ENCODE measurements at places on chromosomes 13 and 19.

- no peak for DNase-seq
Measured at GRCh38 chr19:3838661-3839060, 30.2 kb downstream of the ZFR2 start.

- no peak for DNase-seq
Measured at GRCh38 chr19:33804021-33804799, 7.5 kb downstream of the KCTD15 start.

DNA sequence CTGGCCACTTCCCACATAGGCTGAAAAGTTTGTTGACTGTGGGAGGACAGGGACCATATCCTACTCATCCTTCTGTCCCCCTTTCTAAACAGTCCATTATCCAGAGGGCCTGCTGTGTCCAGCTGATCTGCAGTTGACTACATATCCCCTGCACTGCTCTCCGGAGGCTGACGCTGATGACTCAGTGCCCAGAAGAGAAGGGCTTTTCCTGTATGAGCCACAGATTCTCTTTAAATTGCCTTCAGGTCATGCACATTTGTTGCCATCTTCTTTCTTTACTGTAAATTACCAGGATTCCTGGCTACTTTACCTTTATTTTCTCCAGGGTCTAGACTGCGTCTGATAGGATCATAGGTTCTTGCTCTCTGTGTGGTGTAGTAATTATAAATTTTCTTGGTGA lies 125.2 kb downstream of the LACC1 start:
- no peak for DNase-seq

DNA sequence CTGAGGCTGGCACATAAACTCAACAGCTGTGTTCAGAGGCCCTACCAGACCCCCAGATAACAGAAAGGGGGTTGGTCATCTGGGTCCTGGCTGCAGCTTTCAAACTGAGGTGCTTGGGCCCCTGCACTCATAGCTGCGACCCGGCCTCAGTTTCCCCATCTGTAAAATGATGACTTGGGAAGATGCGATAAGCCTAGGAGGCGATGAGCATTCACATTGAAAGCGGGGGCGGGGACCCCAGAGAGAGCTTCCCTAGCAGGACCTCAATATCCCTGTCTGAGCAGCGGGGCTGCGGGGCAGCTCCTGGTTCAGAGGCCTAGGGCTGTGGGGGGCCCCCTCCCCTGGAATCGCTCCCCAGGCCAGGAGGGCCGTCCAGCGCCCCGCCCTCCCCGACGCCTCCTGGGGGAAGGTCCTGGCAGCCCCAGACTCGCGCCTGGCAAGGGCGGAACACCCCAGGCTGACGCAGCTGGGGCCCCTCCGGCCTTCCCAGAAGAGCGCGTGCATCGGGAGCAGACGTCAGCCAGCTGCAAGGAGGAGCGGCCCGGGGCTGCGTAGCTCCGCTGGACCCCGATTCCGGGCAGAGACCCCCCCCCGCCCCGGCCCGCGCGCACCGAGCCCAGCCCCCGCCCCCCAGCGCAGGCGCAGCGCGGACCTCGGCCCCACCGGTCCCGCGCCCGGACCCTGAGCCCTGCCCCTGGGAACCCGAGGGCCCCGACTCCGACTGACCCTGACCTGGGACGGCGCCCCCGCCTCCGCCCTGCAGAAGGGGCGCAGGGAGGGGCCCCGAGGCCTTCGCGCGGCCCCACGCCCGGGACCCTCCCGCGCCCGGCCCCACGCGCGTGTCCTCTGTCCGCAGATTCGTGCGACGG lies 3.5 kb downstream of the FSTL3 start:
- DNase-seq = no peak

GRCh38 chr19:38204728-38205127 lies 19.3 kb downstream of the DPF1 start:
- DNase-seq = no peak

GRCh38 chr13:50891206-50891605 lies 18.4 kb upstream of the RNASEH2B start:
- DNase-seq = no peak

GRCh38 chr19:49843265-49843664 lies 7.7 kb upstream of the PTOV1 start:
- no peak for DNase-seq

DNA sequence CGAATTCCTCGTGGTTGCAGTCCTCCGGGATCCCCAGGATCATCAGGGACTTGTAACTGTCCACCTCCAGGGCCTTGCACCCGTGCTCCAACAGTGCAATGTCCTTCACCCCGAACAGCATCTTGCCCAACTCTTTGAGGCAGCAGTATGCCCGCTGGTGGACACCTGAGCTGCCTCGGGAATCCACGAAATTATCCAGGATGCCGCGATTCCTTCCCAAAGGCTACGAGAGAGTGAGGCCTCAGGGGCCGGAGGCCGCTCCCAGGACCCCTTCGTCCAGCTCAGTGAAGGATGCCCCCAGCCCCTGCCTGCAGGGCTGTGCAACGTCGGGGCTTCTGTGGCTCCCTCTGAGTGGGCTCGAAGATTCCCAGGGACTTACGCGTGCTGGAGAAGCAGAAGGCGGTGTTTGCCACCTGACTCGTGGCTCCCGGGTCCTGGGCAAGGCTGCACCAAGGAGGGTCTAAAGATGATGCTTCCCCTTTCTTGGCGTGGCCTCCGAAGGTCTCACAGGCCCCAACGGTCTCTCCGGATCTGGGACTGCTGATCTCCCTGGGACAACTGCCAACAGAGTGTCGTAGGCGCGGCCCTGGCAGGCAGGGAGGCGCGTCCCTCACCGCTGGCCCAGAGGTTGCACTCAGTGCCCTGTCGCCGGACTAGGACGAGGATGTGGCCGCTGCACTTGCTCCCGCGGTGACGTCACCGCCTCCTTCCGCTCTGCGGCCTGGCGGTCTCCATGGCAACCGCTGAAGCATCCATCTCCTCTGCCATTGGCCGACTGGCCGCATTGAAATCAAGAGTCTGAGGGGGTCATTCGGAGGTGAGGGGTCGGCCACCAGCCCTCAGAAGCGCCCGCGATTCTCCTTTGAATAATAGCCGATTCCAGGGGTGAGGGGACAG lies at the start of gene PNMA8C:
PNMA8C (minus strand) TSS at position 698 of the 897 bp plus-strand sequence; CDS start at position 121, 577 bp downstream.
- peak; percentile 43 for DNase-seq

GRCh38 chr19:56145698-56146097 lies 4.6 kb downstream of the ZNF444 start:
- no peak for DNase-seq

GRCh38 chr13:41179593-41180250 lies 14.6 kb downstream of the KBTBD7 start:
- DNase-seq = no peak

DNA sequence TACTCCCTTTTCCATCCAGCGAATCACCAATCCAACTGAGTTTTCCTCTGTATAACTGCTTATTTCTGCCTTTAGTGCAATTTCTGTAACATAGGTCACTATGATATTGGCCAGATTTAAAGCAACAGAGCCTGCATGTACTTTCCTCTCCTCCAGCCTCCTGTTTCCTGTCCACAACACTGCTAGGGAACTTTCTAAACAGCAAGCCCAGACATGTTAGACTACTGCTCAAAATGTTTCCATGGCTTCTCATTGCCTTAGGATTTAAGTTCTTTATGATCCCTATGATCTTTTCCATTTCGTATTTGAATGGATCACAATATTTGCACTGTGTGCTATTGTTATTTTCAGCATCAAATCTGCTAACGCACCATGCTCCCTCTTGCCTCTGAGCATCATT lies 481.7 kb upstream of the SLC10A2 start:
- DNase-seq = no peak

DNA sequence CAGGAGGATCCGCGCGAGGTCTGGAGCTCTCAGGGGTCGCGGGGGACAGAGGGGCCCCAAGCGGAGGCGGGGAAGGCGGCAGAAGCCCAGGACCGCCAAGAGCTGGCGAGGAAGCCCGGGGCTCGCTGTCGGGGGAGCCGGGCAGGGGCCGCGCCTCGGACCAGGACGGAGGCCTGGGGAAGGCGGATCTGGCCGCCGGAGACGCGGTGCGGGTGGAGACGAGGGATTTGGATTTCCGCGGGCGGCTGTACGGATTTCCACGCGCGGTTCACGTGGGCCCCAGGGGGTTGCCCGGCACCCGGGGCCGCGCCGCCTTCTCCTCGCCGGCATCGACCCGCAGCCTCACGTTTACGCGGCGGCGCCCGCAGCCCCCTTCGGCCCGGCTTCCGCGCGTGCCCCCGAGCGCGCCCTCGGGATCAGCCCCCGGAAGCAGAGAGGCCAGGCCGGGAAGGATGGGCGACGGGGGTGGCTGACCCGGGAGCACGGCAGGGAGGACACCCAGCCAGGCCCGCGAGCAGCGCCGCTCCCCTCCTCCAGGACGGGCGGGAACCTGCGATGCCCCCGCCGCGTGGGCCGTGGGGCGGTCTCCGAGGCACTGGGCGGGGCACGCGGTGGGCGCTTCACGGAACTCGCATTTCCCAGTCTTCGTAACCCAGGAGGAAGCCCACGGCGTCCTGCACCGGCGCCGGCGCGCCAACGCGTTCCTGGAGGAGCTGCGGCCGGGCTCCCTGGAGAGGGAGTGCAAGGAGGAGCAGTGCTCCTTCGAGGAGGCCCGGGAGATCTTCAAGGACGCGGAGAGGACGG lies 4.7 kb downstream of the F7 start:
- no peak for DNase-seq

DNA sequence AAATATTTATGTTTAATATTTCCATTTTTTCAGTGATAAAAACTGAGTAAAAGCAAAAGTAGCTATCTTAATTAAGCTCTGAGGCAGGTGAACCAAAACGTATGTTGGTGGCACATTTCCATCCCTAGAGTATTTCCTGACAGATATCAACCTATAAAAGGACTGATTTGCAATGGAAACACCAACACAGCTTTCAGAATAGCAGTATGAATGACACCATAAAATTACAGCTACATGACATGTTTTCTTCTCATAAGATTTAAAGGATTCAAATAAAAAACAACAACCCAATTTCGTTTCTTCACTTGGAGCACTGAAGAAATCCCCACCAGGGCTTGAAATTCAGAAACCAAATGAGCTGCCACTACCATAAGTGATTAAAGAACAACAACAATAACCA lies 194.4 kb downstream of the RFC3 start:
- no peak for DNase-seq

DNA sequence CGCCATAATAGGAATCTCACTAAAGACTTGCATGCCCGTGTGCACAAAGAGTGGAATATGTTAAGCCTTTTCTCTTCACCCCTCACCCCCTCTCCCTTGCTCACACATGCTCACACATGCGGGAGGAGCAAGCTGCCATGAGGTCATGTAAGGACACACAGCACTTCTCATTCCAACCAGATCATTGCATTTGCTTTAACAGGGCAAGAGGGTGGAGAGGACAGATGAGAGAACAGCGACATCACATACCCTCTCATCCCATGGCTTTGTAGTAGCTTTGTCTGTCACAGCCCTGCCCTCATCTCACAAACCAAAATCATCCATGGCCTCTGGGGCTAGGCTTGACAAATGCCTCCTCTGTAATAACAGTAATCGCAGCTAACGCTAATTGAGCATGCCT lies 145.6 kb upstream of the FRY start:
- DNase-seq = no peak

DNA sequence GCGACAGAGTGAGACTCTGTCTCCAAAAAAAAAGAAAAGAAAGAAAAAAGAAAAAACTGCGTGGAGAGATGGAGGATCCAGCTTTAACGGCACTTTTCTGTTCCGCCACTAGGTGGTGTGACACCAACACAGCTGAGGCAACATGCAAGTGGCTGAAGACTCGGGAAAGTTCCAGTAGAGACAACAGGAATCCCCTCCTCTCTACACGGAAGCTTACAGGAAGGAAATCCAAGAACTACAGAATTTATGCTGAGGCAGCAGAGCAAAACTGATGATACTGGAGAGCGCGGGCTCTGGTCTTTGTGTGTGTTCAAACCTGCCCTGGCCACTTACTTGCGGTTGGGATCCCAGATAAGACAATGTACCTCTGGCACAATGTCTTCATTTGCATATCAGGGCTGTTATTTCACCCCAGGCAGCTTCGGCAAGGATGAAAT lies 9.9 kb downstream of the RANBP3 start:
- DNase-seq = no peak

- DNase-seq = peak; percentile 54
Measured at GRCh38 chr19:8252922-8253589, 43.9 kb downstream of the CERS4 start.

DNA sequence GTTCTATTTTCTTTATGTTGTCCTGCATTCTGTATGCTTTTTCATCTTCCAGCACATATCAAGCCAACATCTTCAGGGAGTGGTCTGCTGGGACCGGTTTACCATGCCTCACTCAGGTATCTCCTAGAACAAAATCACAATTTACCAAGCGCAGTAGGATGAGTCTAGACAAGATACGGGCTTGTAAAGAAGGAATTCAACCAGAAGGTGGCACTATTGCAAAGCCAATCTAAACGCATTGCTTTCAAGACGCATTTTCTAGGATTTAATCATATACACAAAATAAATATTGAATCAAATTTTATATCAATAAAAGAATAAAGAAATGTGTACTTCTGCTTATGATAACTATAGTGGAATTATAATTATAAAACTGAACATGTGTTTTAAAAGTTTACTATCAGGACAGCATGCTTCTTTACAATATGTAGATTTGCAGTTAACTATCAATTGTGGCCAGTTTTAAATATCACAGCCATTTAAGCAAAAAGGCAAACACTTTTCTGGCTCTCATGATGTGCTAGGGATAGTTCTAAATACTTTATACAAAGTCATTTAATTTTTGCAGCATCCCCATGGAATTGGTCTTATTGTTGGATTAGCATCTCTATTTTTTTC lies 16.1 kb upstream of the TPP2 start:
- DNase-seq = no peak

- no peak for DNase-seq
Measured at GRCh38 chr13:112641456-112642089, 48.3 kb upstream of the ATP11A start.

- DNase-seq = no peak
Measured at GRCh38 chr19:41219924-41220567, 1.0 kb downstream of the AXL start.

GRCh38 chr19:50300814-50301606 lies 28.2 kb downstream of the KCNC3 start:
- no peak for DNase-seq

- no peak for DNase-seq
Measured at GRCh38 chr19:45413497-45413896, 7.1 kb downstream of the POLR1G start.

- no peak for DNase-seq
Measured at GRCh38 chr13:110436276-110436675, 125.2 kb downstream of the RAB20 start.

DNA sequence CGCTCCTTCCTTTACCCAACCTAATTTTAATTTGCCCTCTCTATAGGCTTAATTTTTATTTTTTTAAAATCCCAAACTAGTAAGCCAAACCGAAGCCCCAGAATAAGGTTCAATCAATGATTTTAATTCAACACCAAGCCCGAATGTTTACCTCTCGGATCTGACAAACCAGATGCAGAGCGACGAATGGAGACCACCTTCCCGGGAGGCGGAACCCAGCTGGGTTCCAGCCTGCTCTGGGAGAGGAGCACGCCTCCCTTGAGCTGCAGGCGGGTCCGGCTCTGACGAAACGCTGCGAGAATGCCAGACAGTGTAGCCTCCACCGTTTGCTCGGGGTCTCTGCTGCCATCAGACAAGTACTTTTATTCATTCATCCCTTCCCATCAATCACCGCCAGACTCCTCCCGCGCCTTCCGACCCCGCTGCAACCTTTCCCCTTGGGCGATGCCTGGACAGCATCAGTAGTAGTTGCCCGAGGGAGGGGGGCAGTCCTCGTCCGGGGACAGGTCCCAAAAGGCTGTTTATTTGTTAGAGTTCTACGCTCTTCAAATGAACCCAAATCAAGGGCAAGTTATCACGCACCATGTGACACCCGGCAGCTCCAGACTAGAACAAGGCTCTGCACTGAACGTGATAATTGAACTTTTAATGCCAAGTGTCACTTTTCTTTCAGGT lies 752 bp upstream of the EDNRB start:
- peak; percentile 36 for DNase-seq
